ENCODE measurements at places on chromosomes 6 and 20.

GRCh38 chr6:148448369-148449012, 105.9 kb downstream of the SASH1 start:
- no peak overlapping the region for H3K4me3 ChIP-seq
- no peak for DNase-seq
- H3K4me1 ChIP-seq = no peaks in the 10 kb centered on the region
- no peaks in the 10 kb centered on the region for H3K36me3 ChIP-seq
- no peaks in the 10 kb centered on the region for H3K27me3 ChIP-seq

GRCh38 chr6:31617010-31617409, 2.0 kb downstream of the AIF1 start:
- H3K4me3 ChIP-seq = no peak overlapping the region
- H3K4me1 ChIP-seq = peaks cover 15% of the 10 kb centered on the region
- no peaks in the 10 kb centered on the region for H3K27me3 ChIP-seq
- H3K36me3 ChIP-seq = no peaks in the 10 kb centered on the region

DNA sequence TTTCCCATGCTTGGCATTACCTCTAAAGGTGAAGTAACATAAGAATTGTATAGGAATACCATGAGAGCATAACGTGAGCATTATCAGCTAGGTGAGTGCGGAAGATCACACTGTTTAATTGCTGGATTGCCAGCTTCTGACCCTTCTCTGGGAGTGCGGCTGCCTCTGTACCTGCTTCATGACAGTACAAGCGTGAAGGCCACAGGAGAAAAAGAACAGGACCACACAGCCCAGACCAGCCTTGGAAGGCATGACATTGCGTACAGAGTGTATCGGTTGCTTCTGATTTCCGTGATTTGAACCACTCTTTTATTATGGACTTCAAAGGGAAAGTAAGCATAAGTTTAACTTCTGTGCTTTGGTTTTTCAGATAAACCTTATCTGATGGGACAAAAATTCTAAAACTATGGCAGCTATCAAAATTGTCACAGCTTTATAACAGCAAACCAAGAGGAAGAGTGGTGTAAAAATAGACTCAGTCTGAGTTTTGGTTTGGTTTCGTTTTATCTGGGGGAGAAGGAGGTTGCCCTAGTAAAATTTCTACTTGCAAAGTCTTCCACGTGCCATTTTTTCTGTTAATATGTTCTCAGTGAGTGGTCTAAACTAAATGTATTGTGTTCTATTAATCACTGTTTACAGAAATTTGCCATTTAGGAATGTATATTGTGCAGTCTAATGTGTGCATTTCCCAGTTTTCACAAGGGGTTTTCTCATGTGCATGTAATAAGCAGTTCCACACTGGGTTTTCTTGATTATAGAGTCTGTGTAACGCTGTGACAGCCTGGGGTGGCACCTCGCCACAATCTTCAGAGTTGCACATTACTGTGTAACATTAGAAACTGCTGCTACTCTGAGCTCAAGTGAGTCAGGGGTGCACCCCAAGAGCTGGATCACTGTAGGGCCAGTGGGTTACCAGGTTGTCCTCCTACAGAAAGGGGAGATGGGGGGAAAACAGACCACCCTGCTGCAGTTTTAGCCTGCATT, 97.3 kb downstream of the RPP40 start:
- H3K36me3 ChIP-seq = peaks cover 2% of the 10 kb centered on the region
- H3K4me3 ChIP-seq = no peak overlapping the region
- H3K4me1 ChIP-seq = peaks cover 11% of the 10 kb centered on the region
- H3K27ac ChIP-seq = no peak overlapping the region

DNA sequence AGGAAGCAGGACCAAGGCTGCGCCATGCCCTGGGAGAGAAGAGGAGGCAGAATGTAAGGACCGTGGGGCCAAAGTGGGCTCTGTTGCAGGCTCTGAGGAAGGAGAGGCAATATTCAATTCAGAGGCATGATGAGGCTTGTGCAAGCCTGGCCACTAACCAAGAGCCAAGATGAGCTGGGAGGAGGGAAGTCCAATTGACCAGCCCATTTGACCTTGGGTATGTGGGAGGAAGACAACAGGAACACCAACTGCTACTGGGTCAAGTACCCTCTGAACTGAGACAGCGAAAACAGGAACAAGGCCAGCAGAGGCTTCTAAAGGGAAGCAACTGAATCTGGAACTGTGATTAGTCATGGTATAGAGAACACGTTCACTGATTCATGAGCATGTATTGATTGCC, 779.6 kb downstream of the MAFB start:
- no peak overlapping the region for H3K27ac ChIP-seq
- no peaks in the 10 kb centered on the region for H3K4me1 ChIP-seq
- H3K4me3 ChIP-seq = no peak overlapping the region
- no peak for DNase-seq
- H3K27me3 ChIP-seq = no peaks in the 10 kb centered on the region

DNA sequence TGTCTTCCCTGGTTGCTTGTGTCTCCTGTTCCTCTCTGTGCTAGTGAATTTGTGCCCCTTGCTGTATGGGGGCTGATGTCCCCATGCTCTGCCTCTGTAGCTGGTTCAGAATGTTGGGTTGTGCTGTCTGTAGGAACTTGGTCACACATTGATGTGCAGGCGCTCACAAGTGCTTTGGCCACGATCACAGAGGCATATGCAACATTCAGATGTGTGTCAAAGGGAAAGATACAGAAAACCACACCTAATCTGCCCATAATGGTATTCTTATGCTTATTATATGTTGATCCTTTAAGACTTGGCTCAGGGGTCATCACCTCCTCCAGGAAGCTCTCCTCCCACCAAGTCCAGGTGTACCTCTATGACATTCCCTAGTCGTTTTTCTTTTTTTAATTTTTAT, 17.1 kb upstream of the DHX35 start:
- H3K27ac ChIP-seq = no peak overlapping the region
- H3K27me3 ChIP-seq = no peaks in the 10 kb centered on the region
- no peaks in the 10 kb centered on the region for H3K4me1 ChIP-seq
- H3K4me3 ChIP-seq = no peak overlapping the region

GRCh38 chr6:83514466-83514865, 2.1 kb downstream of the PRSS35 start:
- no peak overlapping the region for H3K27ac ChIP-seq
- no peak overlapping the region for H3K4me3 ChIP-seq
- peaks cover 3% of the 10 kb centered on the region for H3K4me1 ChIP-seq
- no peak for DNase-seq
- no peaks in the 10 kb centered on the region for H3K36me3 ChIP-seq
- H3K27me3 ChIP-seq = no peaks in the 10 kb centered on the region

DNA sequence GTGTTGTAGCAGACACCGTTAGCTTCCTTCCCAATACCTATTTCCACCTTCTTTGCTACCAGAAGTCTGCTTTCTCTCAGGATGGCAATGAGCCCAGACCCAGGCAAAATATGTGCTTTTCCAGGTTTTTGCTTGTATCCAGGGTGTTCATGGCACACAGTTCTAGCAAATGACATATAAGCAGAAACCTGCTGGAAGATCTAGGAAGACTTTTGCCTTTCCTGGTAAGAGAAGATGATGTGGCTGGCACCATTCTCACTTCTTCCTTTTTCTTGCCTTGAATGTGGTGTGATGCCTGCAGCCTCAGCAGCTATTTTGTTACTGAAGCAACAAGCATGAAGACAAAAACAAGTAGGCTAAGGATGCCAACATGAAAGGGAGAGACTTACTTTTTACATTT, 19.2 kb upstream of the TBC1D22B start:
- no peak overlapping the region for H3K27ac ChIP-seq
- no peaks in the 10 kb centered on the region for H3K27me3 ChIP-seq
- DNase-seq = no peak
- no peaks in the 10 kb centered on the region for H3K36me3 ChIP-seq
- no peak overlapping the region for H3K4me3 ChIP-seq
- no peaks in the 10 kb centered on the region for H3K4me1 ChIP-seq

- H3K27me3 ChIP-seq = no peaks in the 10 kb centered on the region
- H3K36me3 ChIP-seq = no peaks in the 10 kb centered on the region
- no peak within 1 kb of the TSS for H3K4me3 ChIP-seq
- no peaks in the 10 kb centered on the region for H3K4me1 ChIP-seq
- DNase-seq = no peak
Measured at GRCh38 chr20:46550461-46550860, at the start of gene OCSTAMP. Gene OCSTAMP (minus strand): TSS chr20:46550654. CDS start chr20:46550560, 94 bp downstream.

All from liver (tissue), 10 donors.